ENCODE measurements at places on chromosomes 3 and 15. TPM values are rescaled to one million over a fixed set of nuclear protein-coding genes. Genes with fewer than 3 reads are reported as not detected.

TMCO5A gene
- not detected for total RNA-seq

RNU5B-1 gene
- total RNA-seq = not detected

NEDD4 gene
- total RNA-seq = 43.6 TPM

CCDC50 gene
- 78.2 TPM for total RNA-seq

MASP1 gene
- 1.2 TPM for total RNA-seq

CCNB2 gene
- 6.5 TPM for total RNA-seq

RARB gene
- total RNA-seq = 4.1 TPM

SAMD7 gene
- total RNA-seq = not detected
